ENCODE measurements at places on chromosomes 2 and 18.

DNA sequence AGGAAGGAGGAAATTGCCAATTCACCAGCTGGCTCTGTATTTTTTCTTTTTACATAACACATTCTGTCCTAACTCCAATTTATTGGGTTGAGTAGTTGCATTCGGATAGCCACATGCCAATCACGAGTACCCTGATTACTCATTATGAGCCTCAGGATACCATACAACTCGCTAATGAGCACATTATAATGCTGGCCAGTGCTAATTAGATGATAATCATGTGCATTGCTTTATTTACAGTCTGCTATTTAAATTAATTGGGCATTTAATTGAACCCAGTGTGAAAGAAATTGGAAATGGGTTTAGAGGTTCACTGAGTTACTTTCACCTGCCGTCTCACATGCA lies 15.2 kb downstream of the G6PC2 start:
- DNase-seq = no peak

DNA sequence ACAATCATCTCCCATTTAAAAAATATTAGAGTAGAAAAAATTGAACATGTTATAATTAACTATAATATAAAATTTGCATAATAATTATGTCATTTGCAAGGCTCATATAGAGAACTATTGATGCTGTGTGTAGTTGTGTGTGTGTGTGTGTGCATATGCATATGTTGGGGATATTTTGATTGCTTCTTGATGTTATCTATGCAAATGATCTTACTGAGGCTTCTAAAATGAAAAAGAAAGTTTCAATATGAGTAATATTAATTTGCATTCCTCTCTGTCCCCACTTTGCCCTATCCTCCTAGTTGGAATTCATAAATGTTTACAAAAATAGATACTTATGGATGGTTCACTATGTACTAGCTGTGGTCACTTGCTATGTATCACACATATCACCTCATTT lies 523.3 kb downstream of the TRIB2 start:
- no peak for DNase-seq

DNA sequence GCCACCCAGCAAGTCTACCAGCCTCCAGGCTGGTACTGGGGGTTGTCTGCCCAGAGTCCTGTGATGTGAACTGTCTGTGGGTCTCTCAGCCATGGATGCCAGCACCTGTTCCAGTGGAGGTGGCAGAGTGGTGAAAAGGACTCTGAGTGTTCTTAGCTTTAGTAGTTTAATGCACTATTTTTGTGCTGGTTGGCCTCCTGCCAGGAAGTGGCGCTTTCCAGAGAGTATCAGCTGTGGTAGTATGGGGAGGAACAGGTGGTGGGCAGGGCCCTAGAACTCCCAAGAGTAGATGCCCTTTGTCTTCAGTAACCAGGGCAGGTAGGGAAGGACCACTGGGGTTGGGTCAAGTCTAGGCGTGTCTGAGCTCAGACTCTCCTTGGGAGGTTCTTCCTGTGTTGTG lies 356.7 kb downstream of the STK39 start:
- no peak for DNase-seq

DNA sequence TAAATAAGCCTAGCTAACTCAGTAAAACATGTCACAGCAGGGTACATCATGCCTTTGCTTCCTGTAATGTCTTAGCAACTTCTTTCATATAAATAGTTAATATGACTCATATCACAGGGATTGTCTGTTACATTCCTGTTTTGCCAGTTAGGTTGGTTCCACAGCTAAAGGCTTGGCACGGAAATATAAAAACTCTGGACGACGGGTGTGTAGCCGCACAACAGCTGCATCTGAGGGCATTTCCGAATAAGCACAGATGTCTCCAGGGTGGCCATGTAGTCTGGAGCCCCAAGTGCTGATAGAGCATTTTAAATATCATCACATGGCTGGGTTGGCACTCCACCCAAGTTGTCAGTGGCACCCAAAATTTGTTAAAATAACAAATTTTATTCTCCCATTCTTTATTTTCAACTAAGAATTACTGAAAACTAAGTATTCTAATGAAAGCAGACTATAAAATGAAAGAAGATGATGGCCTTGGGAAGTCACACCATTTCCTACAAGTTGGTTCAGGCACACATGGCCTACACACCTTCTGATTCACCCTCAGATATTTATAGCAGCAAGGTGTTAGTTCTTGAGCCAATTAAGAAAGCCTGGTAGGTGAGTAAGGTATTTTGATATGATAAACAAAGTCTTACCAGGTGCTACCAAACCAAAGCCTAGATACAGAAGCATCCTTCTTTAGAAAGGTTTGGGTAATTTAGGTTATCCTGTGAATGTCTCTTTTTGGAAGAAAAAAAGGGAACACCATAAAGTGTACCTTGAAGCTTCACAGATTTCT lies 61.8 kb upstream of the STK17B start:
- DNase-seq = no peak

- no peak for DNase-seq
Observed at GRCh38 chr2:2942225-2942624, 435.4 kb downstream of the EIPR1 start.

DNA sequence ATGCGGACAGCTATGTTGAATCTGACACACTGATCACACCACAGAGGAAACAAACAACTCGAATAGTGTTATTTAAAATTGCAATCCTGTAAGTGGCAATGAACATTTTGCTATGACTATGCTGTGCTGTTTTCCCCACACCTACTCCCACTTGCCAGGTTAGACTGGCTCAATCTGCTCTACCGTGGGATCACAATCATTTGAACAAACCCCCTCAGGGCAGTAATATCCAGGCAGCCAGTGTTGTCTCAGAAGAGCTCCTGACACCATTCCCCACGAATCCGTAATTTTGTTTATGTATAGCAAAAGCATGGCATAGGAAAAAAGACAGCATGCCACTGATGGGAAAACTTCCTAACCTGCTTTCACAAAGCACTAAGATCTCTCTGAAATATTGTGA lies 284.3 kb downstream of the ERBB4 start:
- no peak for DNase-seq

DNA sequence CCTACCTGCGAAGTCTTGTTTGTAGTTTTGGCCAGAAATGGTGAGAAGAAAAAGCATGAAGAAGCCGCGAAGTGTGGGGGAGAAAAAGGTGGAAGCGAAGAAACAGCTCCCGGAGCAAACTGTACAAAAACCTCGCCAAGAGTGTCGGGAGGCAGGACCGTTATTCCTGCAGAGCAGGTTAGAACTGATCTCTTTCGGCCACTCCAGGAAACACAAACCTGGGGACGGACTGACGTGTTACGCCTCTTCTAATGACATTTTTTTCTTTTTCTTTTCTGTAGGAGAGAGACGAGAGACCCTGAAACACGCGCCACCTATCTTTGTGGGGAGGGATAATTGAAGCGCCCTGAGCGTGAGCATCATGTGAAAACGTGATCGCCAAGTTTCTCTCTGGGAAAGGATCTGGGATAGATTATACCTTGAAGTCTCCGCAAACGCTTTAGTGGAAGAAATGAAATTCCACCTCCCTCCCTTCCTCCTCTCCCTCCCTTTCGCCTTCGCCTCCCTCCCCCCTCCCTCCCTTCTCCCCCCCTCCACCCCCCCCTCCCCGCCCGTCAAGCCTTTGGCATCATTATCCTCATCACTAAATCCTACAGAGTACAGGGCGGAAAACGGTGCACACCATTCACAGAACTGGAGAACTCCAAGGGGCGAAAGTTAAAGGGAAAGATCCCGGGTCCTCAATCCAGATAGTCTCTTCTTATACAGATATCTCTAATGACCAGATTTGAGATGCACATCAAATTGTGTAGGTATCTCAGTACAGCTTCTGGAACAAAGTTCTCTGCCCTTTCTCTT lies at the start of gene ZEB2:
Gene ZEB2, minus strand, starts transcription at position 186 of the 798 bp plus-strand sequence. CDS start 2,769 bp downstream, outside the sequence.
- no peak for DNase-seq

GRCh38 chr2:217449444-217449843 lies 553.4 kb downstream of the TNS1 start:
- no peak for DNase-seq

- no peak for DNase-seq
Observed at GRCh38 chr2:39068299-39069135, 52.3 kb downstream of the SOS1 start.

DNA sequence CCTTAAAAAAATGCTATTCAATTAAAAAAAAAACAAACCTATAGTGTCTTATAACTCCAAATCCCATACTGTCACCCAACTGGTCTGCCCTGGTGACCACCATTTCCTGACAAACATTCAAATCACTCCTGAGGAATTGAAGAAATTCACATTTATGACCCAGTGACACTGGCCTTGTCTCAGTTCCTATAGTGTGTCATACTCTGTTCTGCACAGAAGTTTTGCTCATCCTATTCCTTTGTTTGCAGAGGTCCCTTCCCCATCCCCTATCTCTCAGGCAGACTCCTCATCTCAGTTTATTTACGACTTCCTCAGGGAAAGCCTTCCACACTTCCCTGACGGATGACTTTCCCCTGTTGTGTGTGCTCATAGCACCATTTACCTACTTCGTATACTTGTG lies 14.7 kb downstream of the ZC3H6 start:
- no peak for DNase-seq

DNA sequence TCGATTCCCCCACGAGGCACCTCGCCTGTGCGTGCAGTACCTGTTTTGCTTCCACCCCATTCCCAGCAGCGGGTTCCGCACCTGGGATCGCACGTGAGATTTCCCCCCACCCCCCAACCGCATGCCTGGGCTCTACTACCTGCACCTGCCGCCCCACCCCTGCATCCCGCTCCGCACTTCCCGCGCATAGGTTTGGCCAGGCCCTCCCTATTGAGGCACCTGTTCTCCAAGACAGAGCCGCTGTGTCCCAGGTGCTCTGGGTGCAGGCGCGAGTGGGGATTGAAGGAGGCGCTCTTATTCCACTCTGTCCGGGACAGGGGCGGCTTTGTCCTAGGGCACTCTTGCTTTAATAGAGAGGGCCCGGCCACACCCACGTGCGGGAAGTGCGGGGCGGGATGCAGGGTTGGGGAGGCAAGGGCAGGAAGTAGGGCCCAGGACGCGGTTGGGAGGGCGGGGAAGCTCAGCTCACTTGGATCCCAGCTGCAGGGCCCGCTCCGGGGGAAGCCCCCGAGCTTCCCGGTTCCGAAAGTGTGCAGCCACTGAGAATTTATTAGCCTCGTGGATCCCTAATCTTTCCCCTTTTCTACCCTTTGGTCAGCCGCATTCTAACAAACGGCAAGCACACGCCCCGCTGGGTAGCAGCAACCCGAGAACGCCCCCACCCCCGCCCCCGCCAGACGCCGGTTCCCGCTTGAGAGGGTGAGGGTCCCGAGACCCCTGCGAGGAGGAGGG lies 670 bp upstream of the MOCOS start:
- DNase-seq = no peak

GRCh38 chr2:30266705-30267104 lies 35.4 kb downstream of the LBH start:
- no peak for DNase-seq

GRCh38 chr2:207071820-207072219 lies 93.9 kb downstream of the KLF7 start:
- DNase-seq = no peak

- no peak for DNase-seq
Observed at GRCh38 chr2:186570604-186571003, 19.3 kb upstream of the ITGAV start.

GRCh38 chr2:68906716-68907115 lies 35.5 kb upstream of the BMP10 start:
- DNase-seq = no peak

DNA sequence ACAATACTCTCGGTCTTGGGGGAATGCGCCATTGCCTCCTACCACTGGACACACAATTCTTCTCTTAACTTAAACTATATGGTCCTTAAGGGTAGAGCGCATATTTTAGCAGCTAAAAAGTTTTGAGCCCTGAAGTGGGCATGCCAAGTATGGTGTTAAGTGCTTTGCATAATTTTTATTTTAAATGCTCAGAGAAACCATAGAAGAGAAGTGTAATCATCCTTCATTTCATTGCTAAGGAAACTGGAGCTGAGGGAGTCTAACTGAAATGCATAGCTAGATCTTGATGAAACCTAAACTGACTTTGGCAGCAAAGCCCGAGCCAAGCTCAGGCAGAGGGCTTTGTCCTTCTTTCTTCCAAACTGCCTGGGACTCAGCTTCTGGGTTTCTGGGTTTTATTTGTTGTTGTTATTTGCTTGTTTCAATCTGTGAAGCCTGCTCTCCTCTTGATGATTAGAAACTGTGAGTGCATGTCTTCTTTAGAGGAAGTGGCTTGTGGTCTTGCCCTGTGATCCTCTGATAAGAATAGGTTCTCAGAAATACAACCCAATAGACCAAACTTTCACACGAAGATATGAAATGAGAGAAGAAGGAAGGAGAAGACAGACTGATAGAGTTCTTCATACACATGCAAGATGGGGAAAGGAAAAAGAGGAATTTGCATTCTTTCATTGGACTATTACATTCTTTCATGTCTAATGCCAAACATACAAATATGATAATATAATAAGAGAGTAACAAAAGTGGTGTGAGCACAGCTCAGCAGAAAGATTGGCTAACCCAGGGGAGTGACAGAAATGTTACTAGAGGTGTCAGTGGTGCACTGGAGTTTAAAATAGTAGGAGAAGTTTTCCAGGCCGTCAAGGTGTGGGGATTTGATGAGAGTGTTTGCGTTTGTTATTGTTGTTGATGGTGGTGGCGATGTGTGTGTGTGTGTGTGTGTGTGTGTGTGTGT lies 7.5 kb upstream of the RNF144A start:
- DNase-seq = no peak

DNA sequence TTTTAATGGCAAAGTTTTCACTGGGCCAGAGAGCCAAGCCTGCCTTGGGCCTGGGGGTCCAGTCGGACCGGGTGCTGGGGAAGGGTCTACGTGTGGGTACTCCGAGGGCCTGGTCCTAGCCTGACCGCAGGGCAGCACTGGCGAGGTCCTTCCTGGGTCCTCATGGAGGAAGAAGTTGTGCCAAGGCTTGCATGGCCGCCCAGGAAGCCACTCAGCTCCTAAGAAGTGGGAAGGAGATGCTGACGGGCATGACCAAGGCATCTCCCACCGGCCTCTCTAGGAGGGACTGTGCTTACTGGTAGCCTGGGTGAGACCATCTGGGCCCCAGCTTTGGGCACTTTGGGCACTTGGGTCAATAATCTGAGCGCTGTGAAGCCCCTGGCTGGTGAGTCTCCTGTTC lies 22.6 kb downstream of the CIB4 start:
- DNase-seq = no peak

GRCh38 chr2:10947005-10947440 lies 35.3 kb downstream of the KCNF1 start:
- DNase-seq = no peak

DNA sequence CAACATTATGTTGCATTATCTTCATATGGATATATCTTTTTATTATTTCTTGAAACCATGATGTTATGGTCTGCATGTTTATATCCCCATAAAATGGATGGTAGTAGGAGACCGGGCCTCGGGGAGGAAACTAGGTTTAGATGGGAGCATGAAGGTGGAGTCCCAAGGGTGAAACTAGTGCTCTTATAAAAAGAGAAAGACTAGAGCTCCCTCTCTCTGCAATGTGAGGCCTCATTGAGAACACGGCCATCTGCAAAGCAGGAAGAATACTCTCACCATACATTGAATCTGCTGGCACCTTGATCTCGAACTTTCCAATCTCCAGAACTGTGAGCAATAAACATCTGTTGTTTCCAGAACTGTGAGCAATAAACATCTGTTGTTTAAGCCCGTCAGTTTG lies 64.0 kb downstream of the NXPH2 start:
- no peak for DNase-seq

Data from T-helper 17 cell (primary cell).